ENCODE measurements at places on chromosomes 11 and 22.

- no peak for DNase-seq
Observed at GRCh38 chr22:19857382-19857781, 2.7 kb upstream of the GNB1L start.

DNA sequence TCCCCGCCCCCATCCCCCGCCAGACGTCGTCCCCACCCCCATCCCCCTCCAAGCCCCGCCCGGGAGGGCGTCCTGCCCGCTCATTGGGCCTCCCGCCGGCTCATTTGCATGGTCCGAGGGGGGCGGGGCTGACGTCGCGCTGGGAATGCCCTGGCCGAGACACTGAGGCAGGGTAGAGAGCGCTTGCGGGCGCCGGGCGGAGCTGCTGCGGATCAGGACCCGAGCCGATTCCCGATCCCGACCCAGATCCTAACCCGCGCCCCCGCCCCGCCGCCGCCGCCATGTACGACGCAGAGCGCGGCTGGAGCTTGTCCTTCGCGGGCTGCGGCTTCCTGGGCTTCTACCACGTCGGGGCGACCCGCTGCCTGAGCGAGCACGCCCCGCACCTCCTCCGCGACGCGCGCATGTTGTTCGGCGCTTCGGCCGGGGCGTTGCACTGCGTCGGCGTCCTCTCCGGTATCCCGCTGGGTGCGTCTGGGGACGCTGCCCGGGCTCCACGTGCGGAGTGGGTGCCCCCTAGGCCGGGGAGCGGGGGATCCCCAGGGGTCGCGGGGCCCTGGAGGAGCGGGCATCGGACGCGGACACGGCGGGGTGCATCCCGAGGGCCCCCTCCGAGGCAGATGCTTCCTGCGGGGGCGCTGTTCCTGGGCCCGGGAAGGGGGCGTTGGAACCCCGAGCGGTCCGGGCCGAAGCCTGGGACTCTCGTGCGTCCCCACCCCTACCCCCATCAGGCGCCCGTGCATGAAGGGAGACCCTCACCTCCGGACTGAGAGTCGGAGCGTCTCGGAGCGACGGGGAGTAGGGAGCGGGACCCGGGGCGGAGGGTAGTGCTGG is at the start of gene PNPLA3:
TSS of gene PNPLA3 (plus strand) at position 175 of the 834 bp plus-strand sequence. CDS start at position 282, 107 bp downstream.
- DNase-seq = peak; percentile 89

GRCh38 chr11:66840317-66841091 is 2.7 kb upstream of the RCE1 start:
- no peak for DNase-seq

- DNase-seq = no peak
Observed at GRCh38 chr11:76206327-76207081, at the start of gene WNT11. WNT11 (minus strand) TSS chr11:76206502; CDS start chr11:76206407, 95 bp downstream.

DNA sequence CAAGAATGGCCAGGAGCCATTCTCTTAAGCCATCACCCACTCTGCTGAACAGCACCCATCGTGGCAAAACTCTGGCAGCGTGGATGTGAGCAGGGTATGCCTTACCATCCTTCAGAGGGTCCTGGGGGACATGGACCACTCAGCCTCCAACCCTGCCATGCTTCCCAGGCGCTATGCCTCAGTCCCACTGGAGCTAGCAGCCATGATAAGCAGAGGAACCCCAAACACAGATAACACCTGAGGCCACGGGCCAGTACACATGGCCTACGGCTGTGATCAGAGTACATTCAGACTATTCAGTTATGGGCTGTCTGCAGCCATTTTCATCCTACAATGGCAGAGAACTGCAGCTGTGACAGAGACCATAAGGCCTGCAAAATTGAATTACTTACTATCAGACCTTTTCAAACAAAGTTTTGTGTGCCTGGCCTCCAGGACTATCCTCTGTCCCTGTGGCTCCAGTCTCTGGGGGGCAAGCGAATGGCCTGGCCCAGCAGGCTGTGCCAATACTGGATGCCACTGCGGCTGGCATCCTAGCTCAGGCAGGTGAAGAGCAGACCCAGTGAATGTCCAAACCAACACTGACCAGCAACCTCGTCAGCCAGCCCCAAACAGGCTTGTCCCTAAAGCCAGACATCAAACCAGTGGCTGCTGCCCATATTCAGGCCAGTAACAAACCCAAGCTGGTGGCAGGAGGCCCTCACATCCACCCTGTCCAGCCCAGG is 6.9 kb downstream of the ARVCF start:
- no peak for DNase-seq

- peak; percentile 60 for DNase-seq
Observed at GRCh38 chr11:63915961-63916836, 765 bp downstream of the RCOR2 start.

- DNase-seq = no peak
Observed at GRCh38 chr11:128575961-128576350, 11.4 kb downstream of the ETS1 start.

DNA sequence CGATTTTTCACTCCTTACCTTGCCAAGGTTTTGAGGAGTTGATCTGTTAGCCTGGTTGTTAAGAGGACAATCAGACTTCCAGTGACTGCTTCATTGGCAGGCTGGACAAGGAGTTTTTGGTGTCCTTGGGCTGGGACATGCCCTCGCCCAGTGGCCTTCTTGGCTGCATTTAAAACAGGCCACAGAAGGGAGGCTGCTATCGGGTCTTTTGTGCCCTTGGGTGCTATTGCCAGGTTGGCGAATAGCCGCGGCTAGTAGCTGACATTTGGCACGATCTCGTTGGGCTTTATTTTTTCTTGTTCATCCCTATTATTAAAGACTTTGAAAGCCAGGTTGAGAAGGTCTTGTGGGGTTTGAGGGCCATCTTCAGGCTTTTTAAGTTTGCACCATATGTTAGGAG is 99.4 kb downstream of the ELP4 start:
- no peak for DNase-seq

GRCh38 chr11:102046841-102047240 is 396 bp upstream of the CFAP300 start:
- DNase-seq = no peak

- DNase-seq = no peak
Observed at GRCh38 chr11:24747275-24748251, 250.7 kb downstream of the LUZP2 start.

DNA sequence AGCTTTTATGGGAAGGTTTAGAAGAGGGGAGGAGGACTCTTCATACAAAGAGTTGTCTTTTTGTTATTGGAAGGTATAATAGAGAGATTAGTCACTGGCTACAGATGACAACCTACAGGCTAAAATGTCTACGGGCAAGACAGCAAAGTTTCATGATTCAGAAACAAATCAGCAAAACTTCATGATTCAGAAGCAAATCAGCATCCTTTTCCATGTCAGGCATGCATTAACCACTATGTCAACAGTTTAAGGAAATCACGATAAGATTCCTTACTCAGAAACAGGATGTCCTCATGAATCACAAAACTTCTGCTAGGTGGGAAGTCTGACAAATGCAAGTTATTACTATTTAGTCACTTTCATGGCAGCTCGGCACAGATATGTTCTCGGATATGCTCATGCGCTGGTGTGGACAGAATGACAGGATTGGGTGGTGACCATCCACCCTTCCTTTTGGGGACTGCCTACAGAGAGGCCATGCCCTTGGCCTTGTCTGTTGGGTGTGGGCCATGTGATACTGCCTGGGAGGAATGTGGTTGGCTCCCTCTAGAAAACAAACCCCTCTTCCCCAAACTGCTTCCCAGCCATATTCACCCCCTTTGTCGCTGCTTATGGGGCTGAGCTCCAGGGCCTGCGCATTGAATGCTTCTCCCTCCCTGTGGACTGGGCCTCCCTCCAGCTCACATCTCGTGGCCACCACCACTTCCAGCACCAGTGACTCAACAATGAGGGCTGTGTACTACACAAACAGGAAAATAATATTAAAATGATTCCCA is 10.1 kb downstream of the C11orf91 start:
- peak; percentile 99 for DNase-seq

- peak; percentile 18 for DNase-seq
Observed at GRCh38 chr11:23423104-23423503, 562.8 kb upstream of the CCDC179 start.

GRCh38 chr22:27466229-27466628 is 335.3 kb downstream of the MN1 start:
- DNase-seq = no peak

- peak; percentile 67 for DNase-seq
Observed at GRCh38 chr11:86592047-86592591, 80.3 kb downstream of the ME3 start.

DNA sequence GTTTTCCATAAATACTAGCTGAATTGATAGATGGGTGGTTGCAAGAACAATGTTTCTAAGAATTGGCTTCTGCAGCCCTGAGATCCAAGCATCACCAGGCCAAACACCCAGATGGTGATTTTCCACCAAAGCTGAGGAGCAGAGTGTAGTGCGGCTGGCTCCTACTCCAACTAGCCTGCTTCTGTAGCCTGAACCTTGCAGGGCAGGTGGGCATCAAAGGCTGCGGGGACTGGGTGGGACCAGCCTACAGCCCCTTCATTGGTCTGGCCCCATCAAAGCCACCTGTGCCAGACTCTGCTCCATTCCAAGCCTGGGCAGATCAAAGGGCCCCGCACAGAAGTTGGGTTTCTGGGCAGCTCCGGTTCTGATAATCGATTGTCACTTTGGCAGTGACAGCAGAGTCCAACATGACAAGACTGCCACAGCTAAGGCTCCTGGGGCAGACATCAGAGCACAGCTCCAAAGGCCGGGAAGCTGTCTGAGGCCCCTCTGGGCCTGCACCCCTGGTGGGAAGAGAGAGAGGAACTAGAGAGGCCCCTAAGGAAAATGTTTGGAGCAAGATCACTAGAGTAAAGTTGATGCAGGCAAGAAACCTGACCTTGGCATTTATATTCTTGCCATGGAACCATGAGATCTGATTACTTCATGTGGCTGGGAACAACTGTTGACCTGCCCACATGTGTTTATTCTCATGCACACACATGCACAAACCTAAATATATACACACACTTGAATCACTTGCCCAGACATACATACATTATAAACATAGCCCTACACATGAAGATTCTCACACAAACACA is 582.9 kb downstream of the INSC start:
- no peak for DNase-seq

- DNase-seq = no peak
Observed at GRCh38 chr22:49466878-49467595, 360.6 kb downstream of the BRD1 start.

DNA sequence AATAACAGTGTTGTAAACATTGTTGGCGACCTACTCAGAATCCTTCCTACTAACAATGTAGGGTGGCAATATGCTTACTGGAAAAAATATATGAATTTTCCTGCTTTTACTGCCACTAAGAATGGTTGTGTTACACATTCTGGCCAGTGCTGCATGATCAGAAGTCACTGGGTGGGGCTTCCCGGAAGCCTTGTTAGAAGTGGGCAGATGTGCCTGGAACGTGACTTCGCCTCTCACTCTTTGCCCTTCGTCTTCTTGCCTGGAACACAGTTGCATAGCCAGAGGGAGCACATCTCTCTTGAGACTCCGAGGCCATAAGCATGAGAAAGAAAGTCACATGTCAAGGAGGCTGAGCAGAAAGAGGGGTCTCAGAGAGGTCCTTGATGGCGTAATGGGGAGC is 48.6 kb downstream of the NXPE1 start:
- no peak for DNase-seq

DNA sequence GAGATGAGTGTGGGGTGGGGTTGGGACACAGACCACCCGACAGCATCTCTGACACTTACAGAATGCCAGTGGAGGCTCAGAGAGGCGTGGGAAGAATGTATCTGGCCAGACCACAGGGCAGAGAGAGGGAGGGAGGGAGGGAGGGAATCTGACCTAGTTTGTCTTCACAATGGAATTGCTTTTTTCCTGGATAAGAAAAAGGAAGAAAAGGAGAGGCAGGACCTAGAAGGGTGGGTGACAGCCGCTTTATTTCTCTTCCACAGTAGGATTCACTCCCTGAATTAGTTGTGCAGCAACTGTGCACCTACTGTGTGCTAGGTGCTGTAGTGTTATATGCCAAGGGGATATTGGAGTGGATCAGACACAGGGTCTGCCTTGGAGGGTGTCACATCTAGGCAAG is 3.7 kb downstream of the KCNK4 start:
- DNase-seq = peak; percentile 41

DNA sequence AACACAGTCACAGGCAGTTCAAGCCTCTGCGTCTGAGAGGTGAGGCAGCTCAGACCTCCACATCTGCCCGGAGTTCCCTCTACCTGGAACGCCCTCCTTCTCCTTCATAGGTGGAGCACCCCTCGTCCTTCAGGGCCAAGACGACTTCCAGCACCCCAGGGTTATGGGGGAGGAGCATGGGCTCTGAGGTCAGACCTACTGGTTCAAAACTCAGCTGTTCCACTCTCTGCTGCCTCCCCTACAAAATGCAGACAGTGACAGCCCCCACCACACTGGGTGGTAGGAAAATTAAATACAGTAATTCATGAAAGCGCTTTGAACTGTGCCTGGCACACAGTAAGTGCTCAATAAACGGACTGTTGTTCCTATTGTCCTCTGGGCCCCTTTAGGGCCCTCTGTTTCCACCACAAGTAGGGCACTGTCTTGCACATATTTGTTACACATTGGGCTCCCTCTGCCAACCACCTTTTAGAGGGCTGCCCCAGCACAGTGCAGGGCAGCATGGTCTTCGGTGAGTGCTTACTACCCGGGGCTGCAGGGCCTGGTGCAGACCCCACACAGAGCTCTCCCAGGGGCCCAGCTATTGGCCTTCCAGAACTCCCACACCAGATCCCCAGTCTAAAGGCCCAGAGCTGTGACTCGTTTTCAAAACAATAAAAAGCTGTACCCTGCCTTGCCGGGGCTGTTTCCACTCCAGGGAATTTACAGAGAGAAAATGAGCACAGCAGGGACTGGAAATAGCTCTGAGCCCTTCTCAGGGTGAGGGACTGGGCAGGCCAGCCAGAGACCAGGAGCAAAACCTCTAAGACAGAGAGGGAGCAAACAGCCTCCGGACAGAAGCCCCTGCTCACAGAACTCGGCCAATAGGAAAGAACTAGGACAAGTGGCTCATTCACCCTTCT is 2.5 kb downstream of the TMEM184B start:
- peak; percentile 44 for DNase-seq

- DNase-seq = no peak
Observed at GRCh38 chr22:23514322-23515038, 65.6 kb downstream of the IGLL1 start.

DNA sequence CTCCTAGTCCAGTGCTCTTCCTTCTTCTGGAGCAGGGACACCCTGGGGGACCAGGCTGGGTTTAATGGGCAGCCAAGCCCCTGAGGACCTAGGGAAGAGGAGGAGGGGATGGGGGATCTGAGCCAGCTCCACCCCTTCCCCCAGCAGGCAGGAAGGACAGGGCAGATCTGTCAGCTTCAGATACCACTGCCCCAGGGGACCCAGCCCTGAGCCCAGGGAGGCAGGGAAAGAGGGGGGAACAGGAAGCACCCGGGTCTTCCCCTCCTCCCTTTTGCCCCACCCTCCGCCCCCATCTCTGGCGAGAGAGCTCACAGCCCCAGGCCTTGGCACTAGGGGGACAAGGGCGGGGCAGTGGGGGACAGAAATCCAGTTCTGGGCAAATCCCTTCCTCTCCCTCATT is 11.7 kb upstream of the SOX10 start:
- DNase-seq = no peak
